HuH-7.5 (cell line): ENCODE measurements at places on chromosomes 5 and 9.

DNA sequence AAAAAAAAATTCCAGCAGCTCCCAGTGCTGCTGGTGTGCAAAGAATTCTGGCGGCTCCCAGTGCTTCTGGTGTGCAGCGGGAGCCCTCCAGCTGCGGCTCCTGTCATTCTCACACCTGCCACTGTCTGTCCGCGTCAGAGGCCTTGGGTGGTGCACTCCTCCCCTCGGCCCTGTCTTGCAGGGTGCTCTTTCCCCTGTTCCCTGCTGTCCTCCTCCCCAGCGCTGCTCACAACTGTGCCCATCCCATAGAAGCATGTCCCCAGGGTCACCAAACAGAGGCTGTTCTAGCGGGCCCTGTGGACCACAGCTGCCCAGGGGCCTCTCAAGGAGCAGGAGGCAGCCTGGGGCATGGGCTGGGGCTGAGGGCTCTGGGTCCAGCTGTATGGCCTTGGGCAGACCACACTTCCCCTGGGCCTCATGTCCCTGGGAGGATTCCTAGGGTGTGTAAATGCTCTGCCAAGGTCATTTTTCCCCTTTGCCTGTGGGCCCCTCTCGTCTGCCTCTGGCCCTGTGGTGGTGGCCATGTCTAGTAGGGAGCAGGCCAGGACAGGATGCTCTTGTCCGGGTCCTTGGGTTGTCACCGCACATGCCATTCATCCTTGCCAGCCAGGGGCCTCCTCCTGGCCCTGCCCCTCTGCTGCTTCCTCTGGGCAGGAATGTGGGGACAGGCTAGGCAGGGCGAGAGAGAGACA lies 68.2 kb downstream of the PHF2 start:
- DNase-seq = no peak

GRCh38 chr5:175657593-175658271 lies at the start of gene HRH2:
Gene HRH2, plus strand, starts transcription at chr5:175658071. Its CDS starts 25,163 bp downstream, at chr5:175683234.
- no peak for DNase-seq

GRCh38 chr5:171744882-171745281 lies 40.7 kb upstream of the SMIM23 start:
- DNase-seq = no peak

GRCh38 chr5:125654392-125654791 lies 768.8 kb upstream of the GRAMD2B start:
- DNase-seq = no peak

DNA sequence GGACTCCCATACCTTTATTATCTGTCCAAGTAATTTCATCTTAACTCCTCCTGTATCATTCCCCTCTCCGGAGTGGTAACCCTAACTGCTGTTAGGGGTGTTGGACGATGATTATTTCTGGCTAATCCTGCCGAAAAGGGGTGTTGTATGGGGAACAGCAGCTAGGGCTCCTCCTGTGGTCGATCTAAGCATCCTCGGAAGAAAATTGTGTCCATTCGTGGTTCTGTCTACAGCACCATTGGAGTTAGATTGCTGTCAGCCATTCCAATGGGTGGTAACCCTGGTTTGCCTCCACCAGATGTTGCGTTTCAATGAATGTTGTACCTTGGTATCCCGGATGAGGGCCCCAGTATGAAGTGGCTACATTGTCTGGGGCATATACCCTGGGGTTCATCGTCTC lies 35.6 kb upstream of the LMNB1 start:
- no peak for DNase-seq

- DNase-seq = no peak
Measured at GRCh38 chr5:64165160-64165499, 513 bp upstream of the RNF180 start.

GRCh38 chr5:125325488-125326149 lies 579.2 kb upstream of the ZNF608 start:
- DNase-seq = no peak

GRCh38 chr5:56233230-56233629 lies at the start of gene ANKRD55:
Gene ANKRD55, minus strand, starts transcription at chr5:56233330. Its CDS starts 417 bp downstream, at chr5:56232913.
- no peak for DNase-seq

DNA sequence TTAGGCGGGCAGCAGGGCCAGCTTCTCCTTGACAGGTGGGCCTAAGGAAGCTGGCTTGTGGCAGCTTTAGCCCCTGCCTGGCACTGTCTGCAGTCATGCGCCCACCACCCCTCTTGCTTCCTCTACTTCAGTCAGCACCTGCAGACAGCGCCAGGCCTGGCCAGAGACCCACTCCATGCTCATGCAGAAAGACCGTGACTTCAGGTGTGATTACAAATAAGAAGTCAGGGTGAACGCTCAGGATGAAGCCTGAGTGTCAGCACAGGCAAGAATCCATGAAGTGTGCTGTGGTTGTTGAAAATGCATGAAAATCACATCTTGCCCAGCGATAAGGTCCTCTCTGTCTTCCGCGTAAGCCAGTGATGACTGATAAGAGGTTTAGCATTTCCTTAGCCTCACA lies 3.4 kb downstream of the CSF2 start:
- no peak for DNase-seq

GRCh38 chr9:85137696-85138095 lies 468.2 kb downstream of the NTRK2 start:
- no peak for DNase-seq

- no peak for DNase-seq
Measured at GRCh38 chr5:62284946-62285891, 20.8 kb upstream of the KIF2A start.

- DNase-seq = no peak
Measured at GRCh38 chr9:5278486-5278885, 26.0 kb downstream of the RLN2 start.

GRCh38 chr5:174149426-174149825 lies 103.9 kb downstream of the NSG2 start:
- no peak for DNase-seq

DNA sequence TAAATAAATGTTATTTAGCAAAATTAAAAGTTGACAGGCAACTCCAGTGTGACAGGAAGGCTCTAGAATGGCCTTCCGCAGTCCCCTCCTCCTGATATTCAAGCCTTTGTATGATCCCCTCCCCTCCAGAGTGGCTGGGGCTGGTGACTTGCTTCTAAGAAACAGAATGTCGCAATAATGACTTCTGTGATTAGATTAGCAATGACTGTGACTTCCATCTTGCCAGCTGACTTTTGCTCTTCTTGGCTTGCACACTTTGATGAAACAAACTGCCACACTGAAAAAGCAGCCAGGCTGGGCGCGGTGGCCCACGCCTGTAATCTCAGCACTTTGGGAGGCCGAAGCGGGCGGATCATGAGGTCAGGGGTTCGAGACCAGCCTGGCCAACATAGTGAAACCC lies 106.5 kb upstream of the LARP1 start:
- no peak for DNase-seq

DNA sequence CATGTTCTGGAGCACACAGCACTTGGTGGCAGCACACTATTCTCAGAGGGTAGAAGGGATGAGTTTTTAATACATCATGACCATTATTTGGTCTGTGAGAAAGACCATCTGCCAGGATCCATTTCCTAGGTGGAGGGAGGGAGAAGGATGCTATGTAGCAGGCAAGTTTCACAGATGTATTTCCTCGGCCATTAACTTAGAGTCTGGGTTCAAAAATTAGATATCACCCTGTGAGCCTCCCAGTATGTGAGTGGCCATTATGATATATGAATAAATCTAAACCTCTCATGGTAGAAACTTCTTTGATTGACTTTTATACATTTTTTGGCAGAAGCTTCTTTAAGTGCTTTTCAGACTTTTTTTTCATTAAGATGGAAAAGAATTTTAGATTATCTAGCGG lies 133.9 kb downstream of the SREK1 start:
- DNase-seq = no peak

- no peak for DNase-seq
Measured at GRCh38 chr5:12246036-12246435, 341.8 kb upstream of the CTNND2 start.

- no peak for DNase-seq
Measured at GRCh38 chr5:167785901-167786300, 505.5 kb upstream of the WWC1 start.

- no peak for DNase-seq
Measured at GRCh38 chr5:1827886-1828397, 26.7 kb downstream of the NDUFS6 start.

GRCh38 chr9:95533996-95534680 lies 17.4 kb upstream of the PTCH1 start:
- DNase-seq = no peak

DNA sequence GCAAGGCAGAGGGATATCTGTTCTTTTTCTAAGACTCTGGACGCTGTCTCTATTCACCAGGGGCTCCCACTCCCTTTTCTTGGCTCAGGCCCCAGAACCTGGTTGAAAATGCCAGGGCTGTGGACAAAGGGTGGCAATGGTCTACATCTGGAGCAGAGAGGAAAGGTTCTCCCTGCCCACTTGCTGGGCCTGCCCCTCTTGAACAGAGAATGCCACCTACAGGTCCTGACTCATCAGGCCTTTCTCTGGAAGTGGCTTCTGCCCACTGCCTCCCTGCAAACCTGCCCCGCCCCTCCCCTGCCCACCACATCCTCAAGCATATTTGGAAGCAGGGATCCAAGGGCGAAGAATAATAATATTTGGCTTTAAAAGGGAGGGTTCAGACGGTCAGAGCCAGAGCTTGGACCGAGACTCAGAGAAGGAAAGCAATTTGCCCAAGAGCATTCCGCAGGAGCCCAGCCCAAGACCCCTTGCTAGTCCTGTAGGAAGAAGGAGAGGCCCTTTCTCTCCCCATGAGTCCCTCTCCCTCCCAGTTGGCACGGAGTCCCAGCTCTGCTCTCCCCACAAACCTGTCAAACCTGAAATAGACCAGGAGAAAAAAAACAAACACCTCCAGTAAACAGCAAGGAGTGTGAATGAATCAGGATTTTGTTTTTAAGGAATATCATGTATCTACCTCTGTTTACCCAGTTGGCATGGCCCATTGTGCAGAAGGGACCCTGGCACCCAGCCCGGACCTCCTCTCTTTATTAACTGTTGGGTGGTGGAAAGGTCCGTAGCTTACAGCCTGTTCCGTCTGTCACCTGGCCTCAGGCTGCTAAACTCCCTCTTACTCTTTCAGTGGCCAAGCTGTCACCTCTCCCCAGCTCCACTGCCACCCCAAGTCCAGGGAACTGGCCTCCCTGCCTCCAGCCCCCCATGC lies 37.7 kb upstream of the STXBP1 start:
- no peak for DNase-seq

GRCh38 chr9:128084746-128085145 lies 16.7 kb downstream of the SLC25A25 start:
- no peak for DNase-seq

GRCh38 chr9:128056887-128057723 lies 10.0 kb downstream of the NAIF1 start:
- no peak for DNase-seq

- no peak for DNase-seq
Measured at GRCh38 chr5:63564789-63565188, 397.5 kb downstream of the HTR1A start.

DNA sequence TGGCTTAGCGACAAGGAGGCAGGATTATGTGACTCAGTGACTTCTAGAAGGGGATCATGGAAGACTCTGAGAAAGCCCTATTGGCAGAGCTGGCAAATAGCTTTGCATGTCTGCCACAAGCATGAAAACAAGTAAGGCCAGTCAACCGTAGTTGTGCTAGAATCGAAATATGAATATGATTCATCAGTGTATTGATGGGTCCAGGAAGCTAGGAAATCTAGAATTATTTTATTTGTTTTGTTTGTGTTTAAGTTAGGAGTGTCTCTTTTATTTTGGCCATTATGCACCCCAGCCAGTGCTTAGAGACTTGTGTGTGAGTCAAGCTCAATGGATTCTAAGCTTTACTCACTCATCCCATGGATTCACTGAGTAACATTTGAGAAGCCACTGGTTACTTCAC lies 3.8 kb upstream of the ITGA2 start:
- DNase-seq = no peak

DNA sequence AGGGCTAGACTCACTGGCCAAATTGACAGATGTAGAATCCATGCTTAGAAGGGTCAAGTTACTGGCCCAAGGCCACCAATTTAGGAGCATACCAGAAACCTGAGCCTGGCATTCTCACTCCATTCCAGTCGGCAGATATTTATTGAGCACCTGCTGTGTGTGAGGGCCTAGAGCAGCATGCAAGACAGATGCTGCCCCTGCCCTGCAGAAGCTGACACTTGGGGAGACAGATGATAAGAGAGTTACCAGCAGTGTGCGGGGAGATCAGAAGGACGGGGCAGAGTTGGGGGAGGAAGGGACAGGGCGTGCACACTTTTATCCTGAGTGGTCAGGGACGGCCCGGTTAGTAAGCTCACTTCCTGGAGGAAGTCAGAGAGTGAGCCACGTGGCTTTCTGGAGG lies 111.5 kb upstream of the RAPGEF1 start:
- no peak for DNase-seq

DNA sequence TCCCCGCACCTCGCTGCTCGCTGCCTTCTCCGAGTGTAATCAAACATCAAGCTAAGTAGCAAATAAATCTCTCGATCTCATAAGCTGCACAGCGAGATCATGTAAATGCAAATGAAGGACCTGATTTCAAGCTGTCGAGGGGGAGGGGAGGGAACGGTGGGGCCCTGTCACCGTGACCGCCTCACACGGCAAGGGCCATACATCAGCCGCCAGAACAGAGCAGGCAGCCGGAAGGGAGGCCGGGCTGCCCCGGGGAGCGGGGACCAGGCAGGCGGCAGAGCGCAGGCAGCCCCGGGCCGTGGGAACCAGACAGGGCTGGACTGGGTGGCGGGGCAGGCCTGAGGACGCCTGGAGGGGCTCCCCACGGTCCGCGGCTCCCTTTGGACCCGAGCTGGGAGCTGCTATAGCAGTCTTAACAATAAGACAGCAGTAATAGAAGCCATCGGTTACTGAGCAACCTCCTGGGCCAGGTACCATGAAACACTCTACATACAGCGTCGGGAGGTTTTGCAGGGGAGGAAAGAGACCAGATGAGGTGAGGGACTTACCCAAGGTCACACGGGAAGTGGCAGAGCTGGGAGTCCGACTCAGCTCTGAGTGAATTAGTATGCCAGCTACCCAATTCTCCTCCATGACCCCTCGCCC lies 76.8 kb downstream of the CFAP77 start:
- no peak for DNase-seq

- no peak for DNase-seq
Measured at GRCh38 chr9:15461601-15462000, 38.9 kb downstream of the SNAPC3 start.

DNA sequence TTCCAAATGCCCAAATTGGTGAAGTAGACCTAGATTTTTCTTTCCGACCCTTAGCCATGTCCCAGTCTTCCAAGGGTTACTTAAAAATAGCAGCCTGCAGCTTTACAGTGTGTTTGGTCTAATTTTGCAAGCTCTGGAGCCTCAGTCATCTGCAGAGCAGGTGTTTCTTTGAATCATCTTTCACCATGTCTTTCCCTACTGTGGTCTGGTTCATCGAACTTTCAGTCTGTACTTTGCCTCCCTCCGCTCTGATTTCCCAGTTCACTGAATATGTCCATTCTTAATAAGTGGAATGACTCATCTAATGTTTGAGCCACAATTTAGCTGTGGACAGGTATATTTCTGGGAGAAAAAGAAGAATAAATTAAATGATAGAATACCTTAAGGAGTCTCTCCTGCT lies 1060.7 kb downstream of the EFNA5 start:
- no peak for DNase-seq
